ENCODE measurements at places on chromosomes 1 and 21.

- no peak for DNase-seq
Observed at GRCh38 chr1:236416165-236416564, 22.1 kb downstream of the EDARADD start.

- DNase-seq, result peak; percentile 9
Observed at GRCh38 chr1:171286032-171286705, 27.8 kb upstream of the FMO4 start.

- DNase-seq, result no peak
Observed at GRCh38 chr1:15626269-15626950, 9.2 kb downstream of the DDI2 start.

DNA sequence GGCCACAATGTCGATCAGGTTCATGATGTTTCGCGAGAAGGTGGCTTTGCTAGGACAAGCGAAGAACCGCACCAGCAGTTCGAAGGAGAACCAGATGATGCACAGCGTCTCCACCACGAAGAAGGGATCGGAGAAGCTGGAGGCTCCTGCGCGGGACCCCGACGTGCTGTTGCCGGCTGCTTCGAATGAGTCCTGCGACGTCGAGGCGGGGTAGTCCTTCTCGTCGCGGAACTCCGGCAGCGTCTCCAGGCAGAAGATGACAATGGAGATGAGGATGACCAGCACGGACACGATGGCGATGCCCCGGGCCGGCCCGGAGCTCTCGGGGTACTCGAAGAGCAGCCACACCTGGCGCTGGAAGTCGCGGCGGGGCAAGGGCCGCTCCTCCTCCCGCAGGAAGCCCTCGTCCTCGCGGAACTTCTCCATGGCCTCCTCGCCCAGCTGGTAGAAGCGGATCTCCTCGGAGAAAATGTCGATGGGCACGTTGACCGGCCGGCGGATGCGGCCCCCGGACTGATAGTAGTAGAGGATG is 869 bp downstream of the KCNA3 start:
- DNase-seq, result no peak

- DNase-seq, result no peak
Observed at GRCh38 chr1:237239248-237239647, 197.3 kb downstream of the RYR2 start.

- DNase-seq, result no peak
Observed at GRCh38 chr1:183632114-183632513, 3.5 kb downstream of the ARPC5 start.

DNA sequence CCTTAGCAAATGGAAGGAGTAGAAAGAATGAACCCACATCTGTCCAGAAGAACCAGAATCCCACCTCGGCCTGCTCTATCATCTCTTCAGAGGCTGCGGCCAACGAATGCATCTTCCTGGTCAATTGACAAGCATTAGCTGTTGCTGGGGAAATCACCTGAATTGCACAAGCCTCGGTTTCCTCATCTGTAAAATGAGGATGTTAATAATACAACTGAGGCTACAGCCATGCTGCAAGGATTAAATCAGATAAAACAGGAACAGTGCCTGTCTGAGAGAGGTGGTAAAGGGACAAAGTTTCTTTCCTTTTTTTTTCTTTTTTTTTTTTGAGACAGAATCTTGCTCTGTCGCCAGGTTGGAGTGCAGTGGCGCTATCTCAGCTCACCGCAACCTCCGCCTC is 99.8 kb downstream of the KIF14 start:
- DNase-seq, result no peak

DNA sequence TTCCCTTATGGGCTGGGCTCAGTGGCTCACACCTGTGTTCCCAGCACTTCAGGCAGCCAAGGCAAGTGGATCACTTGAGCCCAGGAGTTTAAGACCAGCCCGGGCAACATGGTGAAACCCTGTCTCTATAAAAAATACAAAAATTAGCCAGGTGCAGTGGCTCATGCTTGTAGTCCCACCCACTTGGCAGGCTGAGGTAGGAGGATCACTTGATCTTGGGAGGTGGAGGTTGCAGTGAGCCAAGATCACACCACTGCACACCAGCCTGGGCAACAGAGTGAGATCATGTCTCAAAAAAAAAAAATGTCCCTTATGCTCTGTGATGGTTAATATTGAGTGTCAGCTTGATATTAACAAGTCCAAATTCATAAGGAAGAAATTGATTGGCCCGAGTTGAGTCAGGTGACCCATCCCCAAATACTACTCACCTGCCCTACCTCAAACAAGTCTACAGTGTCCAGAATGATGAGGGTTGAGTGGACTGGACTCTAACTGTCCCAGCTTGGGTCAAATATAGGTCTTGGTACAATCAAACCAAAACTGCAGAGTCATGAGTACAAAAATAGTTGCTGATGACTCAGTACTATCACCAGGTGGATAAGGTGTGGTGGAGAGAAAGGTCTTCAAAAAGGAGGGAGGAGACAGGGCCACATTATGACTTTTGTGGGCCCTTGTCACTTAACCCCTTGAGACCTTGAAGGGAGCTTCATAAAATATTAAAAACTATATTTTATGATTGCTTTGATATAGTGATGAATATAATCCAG is 161.0 kb downstream of the ZNF326 start:
- DNase-seq, result no peak

- peak; percentile 62 for DNase-seq
Observed at GRCh38 chr1:8604041-8604945, 213.1 kb downstream of the RERE start.

GRCh38 chr21:28177124-28177523 is 815.6 kb downstream of the LTN1 start:
- DNase-seq, result no peak

DNA sequence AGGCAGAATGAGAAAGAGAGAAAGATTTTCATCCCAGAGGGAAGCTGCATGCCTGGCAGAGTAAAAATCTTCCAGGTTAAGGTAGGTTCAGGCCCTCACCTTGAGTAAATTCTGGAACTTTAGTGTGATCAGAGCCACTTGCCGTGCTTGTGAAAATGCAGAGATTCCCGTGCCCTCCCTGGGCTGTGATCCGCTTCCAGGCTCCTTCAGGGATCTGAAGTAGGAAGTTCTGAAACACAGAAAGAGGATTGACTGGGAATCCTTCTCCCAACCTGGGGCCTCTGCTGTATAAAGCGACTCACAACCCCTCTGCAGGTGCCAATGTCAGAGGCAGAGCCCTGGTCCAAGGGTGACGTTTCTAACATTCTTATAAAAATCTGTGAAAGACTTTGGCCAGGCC is 26.6 kb downstream of the NUAK2 start:
- no peak for DNase-seq

DNA sequence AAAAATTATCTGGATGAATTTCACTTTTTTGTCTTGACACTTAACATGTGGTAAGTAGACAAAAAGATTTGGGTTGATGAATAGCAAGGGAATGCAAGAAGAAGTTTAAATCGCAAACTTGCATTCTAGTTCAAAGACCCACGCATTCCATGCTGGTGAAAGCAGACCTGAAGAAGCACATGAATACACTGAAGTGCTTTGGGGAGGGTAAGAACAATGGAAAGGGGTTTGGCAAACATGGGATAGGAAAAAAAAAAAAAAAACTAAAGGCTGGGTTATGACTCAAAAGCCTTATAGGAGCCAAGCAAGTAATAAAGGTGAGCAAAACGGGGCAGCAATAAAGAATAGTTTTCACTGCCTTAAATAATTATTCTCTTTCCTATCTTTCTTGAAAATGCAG is 450.2 kb downstream of the LMO4 start:
- DNase-seq, result no peak

GRCh38 chr1:83511146-83511726 is 487.7 kb downstream of the TTLL7 start:
- DNase-seq, result no peak

- no peak for DNase-seq
Observed at GRCh38 chr1:243723050-243723449, 127.0 kb downstream of the AKT3 start.

DNA sequence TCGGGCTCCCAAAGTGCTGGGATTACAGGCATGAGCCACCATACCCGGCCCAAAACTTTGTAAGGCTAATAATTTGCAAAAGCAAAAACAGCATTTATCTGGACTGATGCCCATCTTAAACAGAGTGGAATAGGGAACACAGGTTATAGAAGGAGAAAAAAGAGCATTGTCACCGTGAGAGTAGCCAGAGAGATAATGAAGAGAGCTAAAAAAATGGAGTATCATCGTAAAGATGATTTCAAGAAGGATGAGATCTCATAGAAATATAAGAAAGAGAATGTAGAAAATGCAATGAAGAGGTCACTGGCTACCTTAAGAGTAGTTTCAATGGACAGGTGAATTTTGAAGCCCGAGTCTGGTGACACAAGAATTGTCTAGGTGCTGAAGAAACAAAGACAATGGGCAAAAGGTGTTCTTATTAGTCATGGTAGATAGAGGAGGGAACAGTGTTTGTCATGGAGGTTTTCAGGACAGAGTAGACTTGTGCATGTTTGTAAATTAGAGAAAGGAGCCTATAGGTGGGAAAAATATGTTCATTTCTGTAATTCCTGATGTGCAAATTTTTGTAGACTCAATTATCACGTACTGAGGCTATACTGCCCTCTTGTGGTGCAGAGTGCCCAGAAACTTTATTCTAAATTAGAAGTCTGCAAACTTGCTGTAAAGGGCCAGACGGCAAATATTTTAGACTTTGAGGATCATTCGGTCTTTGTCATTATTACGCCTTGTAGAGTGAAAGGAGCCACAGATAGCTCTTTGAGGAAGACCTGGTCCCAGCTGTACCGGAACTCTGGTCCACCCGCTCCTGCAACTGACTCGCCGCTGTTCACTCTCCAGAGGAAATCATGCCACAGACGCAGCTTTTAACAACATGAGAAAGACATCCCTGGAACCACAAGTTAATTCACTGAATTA is 8.1 kb upstream of the TMEM183A start:
- peak; percentile 38 for DNase-seq

DNA sequence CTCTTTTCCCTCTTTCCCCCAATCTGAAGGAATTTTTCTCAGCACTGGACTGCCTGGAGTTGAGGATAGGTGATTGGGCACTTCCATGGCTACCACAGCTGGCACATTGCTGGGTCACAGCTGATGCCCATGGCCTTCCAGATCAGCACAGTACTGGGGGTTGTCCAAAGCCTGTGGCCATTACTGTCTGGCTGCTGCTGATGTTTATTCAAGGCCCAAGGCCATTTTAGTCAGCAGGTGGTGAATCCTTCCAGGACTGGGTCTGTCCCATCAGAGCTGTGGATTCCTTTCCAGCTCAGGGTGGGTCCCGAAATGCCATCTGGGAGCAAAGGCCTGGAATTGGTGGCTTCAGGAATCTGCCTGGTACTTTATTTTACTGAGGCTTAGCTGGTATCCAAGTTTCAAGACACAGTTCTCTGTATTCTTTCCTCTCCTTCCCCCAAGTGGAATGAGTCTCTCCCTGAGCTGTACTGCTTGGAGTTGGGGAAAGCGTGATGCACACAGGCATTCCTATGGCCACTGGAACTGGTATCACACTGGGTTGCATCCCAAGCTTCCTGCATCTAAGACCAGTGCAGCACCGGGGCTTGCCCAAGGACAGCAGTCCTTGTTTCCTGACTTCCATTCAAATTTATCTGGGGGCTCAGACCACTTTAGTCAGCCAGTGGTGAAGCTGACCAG is 19.1 kb downstream of the GPR88 start:
- DNase-seq, result no peak

GRCh38 chr1:220734571-220735326 is 13.4 kb upstream of the MTARC2 start:
- no peak for DNase-seq

- no peak for DNase-seq
Observed at GRCh38 chr1:37570528-37571334, 14.0 kb downstream of the DNALI1 start.

DNA sequence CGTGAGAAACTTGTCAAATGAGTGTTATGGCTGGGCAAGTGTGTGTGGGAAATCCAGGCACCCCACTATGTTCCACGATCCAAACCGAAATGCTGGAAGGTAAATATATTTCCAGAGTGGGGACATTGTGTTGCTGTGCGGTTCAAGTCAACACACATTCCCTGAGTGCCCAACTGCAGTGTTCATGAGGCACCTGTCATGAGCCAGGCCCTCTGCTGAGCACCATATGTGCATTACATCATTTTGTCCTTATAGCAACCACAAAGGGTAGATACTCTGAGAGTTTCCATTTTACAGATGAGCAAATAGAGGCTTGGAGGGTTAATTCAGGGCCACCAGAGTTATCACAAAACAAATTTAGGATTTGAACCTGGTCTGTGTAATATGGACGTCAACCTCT is 59.9 kb upstream of the SOD1 start:
- no peak for DNase-seq

DNA sequence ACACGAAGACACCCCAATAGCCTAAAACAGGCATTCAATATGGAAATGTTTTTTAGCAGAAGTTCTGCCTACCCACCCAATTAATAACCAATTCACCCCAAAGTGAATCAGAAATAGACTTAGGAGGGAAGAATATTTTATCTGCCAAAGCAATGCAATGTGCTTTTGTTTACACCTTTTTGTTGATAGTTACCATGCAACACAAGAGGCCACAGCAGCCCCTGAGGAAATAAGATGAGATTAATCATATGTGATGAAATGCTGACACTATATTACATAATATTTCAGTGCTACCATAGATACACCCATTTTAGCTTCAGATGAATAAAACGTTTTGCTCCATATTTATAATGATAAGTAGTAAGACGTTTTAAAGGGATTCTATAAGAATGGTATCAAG is 60.9 kb upstream of the RGS2 start:
- DNase-seq, result no peak

GRCh38 chr1:218521414-218522169 is 176.5 kb downstream of the TGFB2 start:
- DNase-seq, result peak; percentile 41

Data from GM20000 (cell line).